ENCODE measurements at places on chromosomes 6 and 20.

DNA sequence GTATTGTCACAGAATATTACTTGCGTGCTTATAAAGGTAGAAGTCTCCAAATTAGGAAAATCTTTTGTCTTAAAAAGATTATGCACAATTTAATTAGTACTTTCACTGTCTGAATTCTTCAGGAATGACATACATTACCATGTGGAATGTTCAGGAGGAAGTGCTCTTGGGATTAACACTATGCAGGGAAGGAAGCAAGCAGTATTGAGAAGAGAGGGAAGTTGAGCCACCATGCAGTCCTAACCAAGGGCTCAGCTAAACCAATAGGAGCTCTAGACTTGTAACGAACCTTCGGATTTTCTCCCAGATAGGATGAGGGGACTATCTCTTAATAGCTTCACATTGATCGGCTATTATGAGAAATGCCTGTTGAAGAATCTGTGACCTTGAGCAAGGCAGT lies 918.4 kb upstream of the MANEA start:
- no peak for DNase-seq

DNA sequence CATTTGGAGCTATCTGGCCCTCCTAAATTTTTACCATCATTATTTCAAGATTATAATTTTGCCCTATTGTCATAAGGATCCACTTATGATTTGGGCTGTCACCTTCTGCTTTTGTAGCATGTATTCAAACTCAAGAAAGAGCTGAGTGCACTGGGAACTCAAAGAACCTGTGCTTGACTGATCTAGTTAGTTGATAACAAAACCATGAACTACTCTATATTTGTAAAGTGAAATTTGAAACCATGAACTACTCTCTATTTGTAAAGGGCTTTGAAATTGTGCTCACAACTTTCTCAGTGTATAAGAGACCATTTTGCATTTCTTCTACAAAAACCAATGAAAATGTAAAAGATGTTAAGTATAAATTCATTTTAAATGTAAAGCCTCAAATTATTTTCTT lies 77.5 kb upstream of the POPDC3 start:
- DNase-seq = peak; percentile 28

DNA sequence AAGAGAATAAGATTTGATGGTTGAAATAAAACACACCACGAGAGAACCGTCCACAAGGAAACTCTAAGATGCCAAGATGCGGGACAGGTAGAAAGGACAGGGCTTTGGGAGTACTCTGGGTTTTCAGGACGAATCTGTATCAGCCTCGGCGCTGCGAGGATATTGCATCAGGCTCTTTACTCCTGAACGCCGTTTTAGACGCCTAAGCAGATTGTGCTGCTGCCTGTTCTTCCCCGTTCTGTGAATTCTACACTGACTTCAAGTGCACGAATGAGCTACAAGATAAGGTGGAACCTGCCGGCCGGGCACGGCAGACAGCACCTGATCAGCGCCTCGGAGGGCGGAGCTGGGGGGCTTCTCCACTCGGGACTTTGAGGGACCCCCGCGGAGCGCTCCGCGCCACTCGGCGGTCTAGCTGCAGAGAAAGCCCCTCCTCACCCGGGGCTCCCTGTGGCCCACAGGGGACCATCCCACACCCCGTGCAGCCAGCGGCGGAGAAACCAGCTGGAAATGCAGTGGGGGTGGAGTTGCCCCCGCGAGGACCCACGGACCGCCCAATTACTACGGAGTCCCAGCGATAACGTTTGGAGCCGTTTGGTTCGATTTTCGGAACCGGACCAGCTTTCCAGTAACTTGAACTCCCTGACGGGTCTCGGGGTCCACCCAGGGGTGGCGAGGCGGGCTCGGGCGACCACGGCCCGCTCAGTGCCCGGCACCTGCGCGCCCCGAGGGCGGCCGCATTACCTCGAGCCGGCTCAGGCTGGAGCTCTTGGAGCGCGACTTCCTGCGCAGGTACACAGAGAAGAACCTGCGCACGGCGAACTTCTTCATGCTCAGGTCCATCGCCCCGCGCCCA lies 646 bp downstream of the RPS6KA2 start:
- DNase-seq = no peak

DNA sequence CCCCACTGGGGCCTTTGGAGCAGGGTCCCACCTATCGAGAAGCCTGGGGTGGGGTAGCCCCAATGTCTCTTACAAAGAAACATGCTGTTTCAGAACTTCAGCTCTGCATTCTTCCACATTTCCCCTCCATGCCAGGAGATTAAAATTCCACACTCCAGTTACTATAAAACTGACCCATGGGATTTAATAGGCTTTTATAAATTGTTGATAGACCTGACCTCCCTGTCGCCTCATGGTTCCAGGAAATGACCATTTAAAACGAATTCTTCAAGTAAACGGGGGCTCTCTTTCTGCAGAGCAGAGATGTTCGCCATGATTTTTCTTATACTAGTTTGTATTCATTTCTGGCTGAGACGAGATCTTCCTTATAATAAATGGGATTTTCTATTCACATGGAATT lies 19.3 kb downstream of the RIN2 start:
- DNase-seq = no peak

DNA sequence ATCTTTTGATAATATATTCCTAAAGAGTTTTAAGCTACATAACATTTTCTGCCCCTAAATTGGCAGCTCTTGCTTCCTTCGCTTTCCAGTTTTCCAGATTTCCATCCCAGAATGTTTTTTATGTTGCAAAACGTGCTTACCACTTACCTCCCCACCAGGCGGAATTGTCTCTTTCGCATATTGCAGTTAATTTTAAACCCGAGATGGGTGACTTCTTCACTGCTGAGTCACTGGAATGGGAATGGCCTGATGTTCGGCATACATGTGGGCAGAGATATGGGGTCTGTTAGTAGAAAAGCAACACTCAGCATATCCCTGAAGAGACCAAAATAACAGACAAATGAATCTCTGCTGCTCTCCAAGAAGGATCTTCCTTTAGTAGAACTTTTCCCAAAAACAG lies 491.2 kb downstream of the PREX1 start:
- DNase-seq = no peak

GRCh38 chr6:129567374-129567773 lies 142.6 kb downstream of the ARHGAP18 start:
- DNase-seq = peak; percentile 37

- peak; percentile 84 for DNase-seq
Observed at GRCh38 chr20:20358801-20359200, 9.1 kb upstream of the INSM1 start.

DNA sequence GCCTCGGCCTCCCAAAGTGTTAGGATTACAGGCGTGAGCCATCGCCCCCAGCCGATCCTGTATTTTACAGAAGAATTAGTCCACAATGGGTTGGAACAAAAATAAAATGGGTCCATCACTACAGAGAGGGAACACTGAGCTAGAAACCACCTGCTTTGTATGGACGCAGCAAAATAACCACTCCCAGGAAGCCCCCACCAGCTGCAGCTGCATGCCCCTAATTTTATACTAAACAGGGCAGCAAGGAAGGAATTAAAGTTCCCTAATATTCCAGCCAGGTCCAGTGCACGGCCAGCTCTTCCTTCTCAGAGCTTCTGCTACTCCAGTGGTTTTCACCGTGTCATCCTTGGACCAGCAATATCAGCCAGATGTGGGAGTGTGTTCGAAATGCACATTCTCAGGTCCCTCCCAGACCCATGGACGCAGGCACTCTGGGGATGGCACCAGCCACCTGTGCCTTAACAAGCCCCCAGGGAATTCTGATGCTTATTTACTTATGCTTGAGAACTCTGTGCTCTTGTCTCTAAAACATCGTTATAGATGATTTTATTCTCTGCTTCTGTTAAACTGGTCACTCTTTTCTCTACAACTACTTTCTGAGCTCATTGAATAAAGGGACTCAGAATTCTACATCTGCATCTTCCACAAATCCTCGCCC lies 189.5 kb upstream of the SLC24A3 start:
- peak; percentile 25 for DNase-seq

GRCh38 chr6:48614326-48614725 lies 503.3 kb upstream of the PTCHD4 start:
- DNase-seq = no peak

GRCh38 chr6:146127447-146128215 lies 98.8 kb downstream of the GRM1 start:
- no peak for DNase-seq

DNA sequence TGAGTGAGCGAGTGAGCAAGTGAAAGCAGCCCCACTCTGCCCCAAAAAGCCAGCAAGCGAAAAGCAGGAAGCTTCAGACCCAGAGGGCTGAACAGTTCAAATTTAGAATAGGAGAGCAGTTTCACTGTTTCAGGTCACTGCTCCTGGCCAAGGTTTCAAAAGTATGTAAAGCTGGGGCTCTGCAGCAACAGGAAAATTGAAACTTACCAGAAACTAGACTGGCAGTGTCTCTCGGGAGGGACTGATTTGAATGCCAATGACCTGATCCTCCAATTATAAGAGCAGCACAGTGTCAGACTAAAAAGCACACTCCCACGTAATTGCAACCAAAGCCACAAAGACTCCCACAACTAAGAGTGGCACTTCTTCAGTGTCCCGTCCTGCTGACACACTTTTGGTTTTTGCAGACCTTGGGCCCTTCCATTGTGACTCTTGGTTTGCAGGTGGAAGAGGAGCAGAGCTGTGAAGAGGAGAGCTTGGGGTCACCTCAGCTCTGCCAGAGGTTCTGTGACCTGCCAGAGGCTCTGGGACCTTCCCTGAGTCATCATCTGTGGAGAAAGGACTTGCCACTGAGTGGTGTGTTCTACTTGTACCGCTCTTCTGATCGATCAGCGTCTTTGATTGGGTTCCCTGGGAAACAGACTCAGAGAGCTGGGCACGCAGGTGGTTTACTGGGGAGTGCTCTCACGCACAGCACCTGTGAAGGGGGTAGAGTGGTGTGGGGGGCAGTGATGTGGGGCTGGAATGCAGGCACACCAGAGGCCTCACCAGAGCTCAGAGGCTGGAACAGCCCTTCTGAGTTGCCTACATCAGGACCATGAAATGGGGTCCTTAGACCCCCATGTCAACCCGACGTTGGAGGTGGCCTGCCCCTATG lies 52.7 kb upstream of the PTGIS start:
- DNase-seq = no peak
